ENCODE measurements at places on chromosomes 2 and 18.

DNA sequence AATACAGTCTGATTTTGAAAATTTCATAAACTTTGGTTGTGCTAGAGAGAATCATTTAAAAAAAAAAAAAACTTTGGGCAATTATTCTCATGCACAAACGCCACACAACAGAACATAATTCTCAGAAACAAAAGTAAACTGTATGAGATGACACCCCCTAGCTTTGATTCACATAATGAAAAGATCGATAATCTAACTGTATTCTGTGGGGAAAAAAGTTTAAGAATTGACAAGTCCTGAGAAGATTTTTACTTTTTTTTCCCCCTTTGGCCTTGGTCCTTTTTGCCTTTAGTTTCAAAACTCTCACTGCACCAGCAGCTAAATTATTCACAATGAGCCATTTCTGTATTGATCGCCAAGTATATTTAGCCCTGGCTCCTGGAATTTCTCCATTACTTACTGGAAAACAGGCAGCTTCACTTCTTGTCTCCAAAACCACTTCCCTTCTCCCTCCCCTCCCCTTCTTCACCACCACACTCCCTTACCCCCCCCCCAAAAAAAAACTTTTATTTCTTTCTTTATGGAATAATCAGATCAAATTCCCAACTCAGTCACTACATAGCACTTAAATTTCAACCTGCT lies 2.0 kb downstream of the IKZF2 start:
- no peak for DNase-seq

DNA sequence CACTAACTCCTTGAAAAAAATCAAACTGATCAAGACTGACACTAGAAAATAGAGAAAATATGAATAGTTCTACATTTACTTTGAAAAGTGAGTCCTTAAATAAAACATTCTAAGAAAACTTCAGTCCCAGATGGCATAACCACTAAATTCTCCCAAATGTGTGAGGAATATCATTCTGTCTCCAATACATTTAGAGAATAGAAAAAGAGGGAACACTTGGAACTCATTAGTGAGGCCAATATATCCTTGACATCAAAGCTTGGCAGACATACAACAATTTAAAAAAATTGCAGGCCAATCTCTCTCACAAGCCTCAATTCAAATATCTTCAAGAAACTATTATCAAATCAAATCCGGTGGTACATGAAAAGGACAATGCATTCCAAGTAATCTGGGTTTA lies 79.3 kb upstream of the TMEM247 start:
- no peak for DNase-seq

- DNase-seq: no peak
Observed at GRCh38 chr2:74515271-74515980, 1.2 kb downstream of the TLX2 start.

DNA sequence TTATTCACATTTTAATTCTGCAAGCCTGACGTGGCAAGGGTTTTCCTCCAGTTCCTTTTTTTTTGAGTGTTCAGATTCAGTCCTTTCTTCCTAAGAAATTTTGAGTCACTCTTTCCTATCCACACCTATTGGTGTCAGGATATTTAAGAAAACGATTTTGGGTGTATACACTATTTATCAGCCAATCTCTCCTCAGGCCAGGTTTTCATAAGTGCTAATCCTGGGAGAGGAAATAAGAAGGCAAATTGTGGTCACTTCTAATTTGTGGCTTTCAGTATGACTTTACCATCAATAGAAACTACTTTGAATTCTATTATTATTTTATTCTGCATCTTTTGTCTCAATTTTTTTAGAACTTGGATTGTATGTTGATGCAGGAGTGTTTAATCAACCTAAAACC lies 174.4 kb downstream of the DSEL start:
- DNase-seq: no peak

- DNase-seq: no peak
Observed at GRCh38 chr18:2083691-2084090, 487.6 kb downstream of the METTL4 start.
